ENCODE measurements at places on chromosomes 2 and 18. TPM values are rescaled to one million over a fixed set of nuclear protein-coding genes. Genes with fewer than 3 reads are reported as not detected.

SLC4A3 gene
- total RNA-seq: under 0.01 TPM

STPG4 gene
- total RNA-seq: not detected

CCDC138 gene
- total RNA-seq: 16.9 TPM

CFAP65 gene
- total RNA-seq: not detected

SNTG2 gene
- total RNA-seq: not detected
